ENCODE measurements at places on chromosomes 3 and 15.

DNA sequence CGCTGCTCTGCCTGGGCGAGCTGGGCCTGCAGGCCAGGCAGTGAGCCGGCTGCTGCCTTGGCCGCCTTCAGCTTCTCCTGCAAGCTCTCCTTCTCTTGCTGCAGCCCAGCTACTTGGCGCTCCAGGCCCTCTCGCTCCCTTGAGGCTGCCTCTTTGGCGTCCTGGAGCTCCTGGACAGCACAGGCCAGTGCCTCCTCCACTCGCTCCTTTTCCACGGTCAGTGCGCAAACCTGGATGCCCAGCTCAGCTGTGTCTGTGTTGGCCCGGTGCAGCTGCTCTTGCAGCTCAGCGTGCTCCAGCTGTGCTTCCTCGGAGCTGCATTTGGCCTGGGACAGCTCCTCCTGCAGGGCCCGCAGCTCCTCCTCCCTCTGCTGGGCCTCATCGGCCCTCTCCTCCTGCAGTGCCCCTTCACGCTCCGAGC is 23.1 kb downstream of the CXCR6 start:
- no peak for DNase-seq

- DNase-seq = peak; percentile 33
These were observed 9.2 kb upstream of the ACSBG1 start for GRCh38 chr15:78243491-78243941.

DNA sequence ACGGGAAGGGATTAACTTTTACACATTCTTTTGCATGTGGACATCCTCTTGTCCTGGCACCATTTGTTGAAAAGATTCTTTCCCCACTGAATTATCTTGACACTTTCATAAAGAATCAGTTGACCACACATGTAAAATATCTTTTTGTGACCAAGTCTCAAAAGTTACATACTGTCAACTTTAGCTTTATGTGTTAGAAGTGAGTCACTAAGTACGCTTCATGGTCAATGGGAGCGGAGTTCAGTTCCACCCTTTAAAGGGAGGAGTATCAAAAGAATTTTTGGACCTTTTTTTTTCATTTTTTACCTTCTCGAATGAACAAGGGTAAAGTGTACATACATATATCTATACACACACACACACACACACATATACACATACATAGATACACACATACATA is 35.4 kb downstream of the MAPK6 start:
- DNase-seq = no peak

DNA sequence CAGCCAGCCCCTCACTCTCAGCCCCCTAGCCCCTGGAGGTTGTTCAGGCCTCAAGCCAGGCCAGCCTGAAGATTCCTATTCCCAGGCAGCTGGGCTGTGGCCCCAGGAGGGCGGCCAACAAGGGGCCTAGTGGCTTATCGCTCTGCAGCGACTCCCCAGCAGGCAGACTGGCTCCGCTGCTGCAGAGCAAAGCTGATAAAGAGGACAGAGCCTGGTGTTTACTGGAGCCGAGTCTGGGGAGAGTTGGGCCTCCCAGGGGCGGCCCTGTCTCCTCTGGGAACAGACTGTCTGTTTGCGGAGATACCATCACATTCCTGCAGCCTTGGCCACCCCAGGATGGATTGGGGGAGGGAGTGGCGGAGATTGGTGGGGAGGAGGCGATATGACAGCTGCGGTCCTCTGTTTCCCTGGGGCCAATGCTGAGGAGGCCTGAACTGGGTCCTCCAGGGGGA is 22.4 kb upstream of the SMAD6 start:
- DNase-seq = no peak

DNA sequence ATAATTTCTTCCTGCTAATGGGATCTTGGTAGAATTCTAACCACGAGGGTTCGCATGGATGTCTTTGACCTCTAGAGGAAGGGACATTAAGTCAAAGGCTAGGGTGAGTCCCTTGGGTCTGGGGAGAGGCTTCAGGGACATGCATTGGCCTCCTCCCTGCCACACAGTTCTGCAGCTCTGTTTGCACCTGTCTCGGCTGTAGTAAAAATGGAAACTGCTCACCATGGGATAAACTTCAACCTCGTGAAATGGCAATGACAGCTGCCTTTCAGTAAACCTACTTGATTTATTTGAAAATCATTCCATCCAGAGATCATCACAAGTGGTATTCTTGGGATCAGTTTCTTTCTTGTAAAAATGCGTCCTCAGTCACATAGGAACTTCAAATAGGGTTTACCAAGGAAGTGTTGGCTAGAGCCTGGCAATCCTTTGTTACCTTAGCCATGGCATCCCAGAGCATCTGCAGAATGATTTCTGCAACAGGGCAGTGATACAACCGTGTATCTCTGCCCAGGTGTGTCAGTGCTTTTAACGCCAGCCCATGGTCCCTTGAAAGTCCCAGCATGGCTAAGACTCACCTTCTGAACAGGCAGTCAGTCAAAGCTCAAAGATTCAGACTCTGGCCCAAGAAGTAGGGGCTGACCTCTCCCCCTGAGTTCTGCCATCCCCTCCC is 14.0 kb upstream of the LRTM1 start:
- no peak for DNase-seq

DNA sequence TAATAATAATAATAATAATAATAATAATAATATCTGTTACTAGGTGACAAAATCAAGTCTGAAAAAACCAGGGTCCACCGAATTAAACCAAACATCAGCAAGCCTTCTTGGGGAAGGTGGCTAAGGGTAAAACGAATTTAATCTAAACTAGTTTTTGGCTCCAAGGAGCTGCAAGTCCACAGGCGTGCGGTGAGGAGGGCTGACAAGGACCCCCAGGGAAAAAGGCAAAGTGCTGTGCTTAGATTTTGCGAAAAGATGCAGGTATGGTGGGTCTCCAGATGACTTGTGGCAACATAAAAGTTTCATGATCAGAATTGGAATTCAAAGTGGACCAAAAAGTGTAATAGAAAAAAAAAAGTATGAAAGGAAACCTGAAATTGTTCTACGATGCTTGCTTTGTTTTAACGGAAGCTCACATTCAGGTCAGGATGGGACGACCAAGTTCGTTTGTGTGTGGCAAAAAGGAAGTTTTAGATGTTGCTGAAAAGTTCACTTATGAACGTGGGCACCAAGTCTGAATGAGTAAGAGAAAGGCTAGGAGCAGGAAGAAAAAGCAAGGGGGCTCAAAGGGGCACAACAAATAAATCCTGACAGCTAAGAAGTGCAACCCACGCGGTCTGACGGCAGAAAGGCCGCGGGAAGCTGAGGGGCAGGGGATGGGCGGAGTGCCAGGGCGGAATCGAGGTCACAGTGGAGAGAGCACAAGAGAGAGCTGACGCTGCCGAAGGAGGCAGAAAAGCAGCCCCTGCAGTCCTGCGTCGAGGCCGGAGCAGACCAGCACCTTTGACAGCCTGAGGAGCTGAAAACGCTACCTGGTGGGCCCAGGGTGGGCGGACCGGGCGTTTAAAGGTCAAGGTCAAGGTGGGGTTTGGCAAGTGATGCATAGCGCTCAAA is 1.1 kb downstream of the WDR82 start:
- peak; percentile 64 for DNase-seq

- no peak for DNase-seq
These were observed 221.7 kb downstream of the CGGBP1 start for GRCh38 chr3:87837076-87837475.

- no peak for DNase-seq
These were observed 6.1 kb downstream of the IL17RD start for GRCh38 chr3:57158813-57159738.

GRCh38 chr15:74817370-74817737 is 4.7 kb downstream of the LMAN1L start:
- no peak for DNase-seq

DNA sequence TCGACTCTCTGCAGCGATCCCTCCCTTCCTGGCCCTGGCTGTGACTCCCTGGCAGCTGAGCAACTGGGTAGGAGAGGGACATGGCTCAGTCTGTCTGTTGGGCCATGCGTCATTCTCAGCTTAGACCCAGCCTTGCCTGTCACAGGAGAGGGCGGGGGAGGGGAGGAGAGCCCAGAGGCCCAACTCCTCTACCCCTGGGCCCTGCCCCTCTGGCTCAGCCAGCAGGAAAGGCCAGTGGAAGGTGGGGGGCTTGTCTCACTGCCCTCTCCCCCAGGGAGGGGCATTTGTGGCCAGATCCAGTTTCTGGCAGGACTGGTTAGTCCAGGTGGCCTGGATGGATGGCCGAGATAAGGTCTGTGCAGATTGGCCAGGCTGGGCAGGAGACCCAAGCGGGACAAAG is 31.6 kb downstream of the DNAJB8 start:
- DNase-seq = no peak

GRCh38 chr3:123652342-123652984 is 67.6 kb upstream of the HACD2 start:
- DNase-seq = peak; percentile 81

GRCh38 chr15:77541421-77542181 is 91.1 kb downstream of the LINGO1 start:
- no peak for DNase-seq

- no peak for DNase-seq
These were observed 50.2 kb upstream of the VILL start for GRCh38 chr3:37940242-37940908.

DNA sequence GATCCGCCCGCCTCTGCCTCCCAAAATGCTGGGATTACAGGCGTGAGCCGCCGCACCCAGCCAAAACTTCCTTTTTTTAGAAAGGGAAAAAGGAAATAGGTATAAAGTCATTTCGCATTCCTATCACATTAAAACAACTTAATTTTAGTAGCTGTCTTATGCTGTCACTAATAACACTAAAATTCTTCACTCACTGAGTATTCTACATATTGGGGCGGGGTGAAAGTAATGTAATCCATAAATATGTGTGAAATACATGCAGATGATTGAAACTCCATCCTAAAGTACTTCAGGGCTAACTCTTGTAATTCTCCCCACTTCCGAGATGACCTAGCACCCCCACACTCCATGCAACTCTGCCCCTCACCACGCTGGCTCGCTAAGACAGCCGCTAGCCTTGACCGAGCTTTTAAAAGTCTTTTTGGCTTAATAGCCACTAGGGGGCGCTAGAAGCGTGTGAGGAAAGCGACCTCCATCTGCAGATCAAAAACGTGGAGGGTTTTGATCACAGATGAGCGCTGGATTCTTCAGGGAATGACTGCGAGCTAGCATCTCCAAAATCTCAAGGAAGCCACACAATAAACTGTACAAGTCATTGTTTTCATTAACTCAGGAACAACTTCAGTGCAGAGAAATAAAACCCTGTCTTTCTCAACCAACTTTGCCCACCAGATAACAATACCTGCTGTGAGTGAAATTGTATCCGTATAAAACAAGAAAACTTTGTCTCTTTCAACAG is 129.3 kb upstream of the IGF1R start:
- DNase-seq = peak; percentile 36

- no peak for DNase-seq
These were observed 187.6 kb upstream of the AGTR1 start for GRCh38 chr3:148510116-148510515.

DNA sequence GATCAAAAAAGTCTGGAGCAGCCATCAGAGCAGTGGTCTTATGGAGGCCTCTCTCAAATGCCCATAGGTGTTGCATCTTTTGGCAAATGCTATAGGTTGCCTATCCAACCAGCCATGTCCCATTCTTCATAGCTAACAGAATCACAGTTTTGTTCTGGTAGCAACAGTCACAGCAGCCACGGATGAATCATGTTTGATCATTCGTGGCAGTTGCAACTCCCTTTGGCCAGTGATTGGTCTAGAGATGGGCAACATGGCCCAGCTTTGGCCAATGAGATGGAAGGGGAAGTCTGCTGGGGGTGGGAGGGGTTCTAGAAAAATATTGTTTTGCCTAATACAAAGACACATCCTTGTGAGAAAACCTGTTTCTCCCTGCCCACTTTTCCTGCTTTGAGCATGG is 50.3 kb upstream of the PPP2R3A start:
- DNase-seq = no peak

DNA sequence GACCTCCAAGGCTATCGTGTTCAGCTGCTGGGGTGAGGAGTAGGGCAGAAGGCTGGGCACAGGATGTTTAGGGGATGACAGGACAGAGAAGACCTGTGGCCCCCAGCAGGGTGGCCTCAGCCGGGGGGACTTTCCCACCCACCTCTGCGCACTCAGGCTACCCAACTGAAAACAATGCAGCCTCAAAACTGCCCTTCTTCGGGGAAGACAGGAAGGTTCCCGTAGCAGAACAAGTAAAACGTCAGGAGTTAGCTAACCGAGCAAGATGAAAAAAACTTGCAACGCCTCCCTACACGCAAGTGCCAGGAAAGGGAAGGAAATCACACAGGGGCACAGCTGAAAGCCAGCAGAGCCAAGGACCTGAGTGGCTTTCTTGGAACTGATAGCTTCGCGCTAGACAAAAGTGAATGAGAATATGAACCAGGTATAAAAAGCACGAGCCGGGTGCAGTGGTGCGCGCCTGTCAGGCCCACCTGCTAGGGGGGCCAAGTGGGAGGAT is 38.4 kb upstream of the FURIN start:
- no peak for DNase-seq

DNA sequence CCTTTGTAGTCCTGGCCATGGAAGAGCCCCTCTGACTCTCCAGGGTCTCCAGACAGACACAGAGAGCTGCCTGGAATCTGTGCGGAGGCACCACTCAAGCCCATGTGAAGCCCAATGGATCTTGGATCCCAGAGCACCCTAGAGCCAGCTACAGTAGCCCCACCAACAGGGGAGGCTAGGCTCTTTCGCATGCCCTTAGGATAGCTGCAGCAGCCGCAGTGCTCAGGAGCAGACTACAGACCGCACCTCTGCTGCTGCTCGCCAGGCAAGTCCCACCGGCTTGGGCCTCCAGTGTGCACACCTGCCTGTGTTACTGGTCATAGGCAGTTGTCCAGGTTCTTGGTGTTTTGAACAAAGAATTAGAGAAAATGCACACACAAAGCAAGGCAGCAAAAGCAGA is 131.6 kb downstream of the SPATA16 start:
- no peak for DNase-seq

DNA sequence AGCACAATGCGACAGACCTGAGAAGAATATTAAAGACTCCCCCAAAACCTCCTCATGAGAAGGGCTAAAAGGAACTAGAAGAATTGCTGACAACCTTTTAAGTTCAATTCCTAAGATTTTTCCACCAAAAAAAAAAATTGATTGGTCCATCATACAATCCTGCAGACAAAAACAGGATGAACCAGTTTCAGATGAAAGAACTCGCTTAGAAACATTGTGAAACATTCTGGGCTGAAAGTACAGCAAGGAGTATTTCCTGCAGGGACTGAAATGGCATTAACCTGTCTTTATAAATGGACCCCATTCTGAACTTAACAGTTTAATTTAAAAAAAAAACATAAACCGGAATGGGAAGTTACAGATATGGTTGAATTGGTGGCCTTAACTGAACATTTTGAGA is 96.0 kb upstream of the FAM174B start:
- DNase-seq = no peak

DNA sequence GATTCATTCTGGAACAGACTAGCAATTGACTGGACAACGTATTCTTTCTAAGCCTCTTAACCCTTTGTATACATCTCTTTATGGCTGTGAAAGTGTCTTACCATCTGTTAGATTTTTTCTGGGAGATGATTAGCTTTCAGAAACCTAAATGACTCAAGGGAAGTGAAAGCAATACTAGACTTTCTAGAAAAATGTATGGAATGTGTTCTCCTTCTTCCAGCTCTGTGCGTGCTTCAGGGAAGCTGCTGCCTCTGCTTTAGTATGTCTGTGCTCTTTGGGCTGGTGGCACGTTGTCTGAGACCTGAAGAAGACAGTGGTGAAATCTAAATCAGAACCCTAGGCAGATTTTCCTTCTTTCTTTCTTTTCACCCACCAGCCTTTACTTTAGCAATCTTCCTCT is 89.5 kb downstream of the ITPR1 start:
- no peak for DNase-seq
